ENCODE measurements at places on chromosomes 2 and 18.
A peak's percentile ranks its signal among the peaks of the same experiment; 100 is the strongest.

GRCh38 chr2:161414042-161415033 lies 1.8 kb upstream of the TBR1 start:
- DNase-seq = peak; percentile 17

GRCh38 chr2:3376821-3377220 lies 797 bp downstream of the EIPR1 start:
- no peak for DNase-seq

GRCh38 chr2:38512211-38512610 lies 90.5 kb downstream of the HNRNPLL start:
- DNase-seq = no peak

- peak; percentile 92 for DNase-seq
Observed at GRCh38 chr2:152432206-152432653, 97.3 kb downstream of the FMNL2 start.

GRCh38 chr2:88121678-88122077 lies 6.2 kb downstream of the FABP1 start:
- DNase-seq = no peak

- DNase-seq = peak; percentile 70
Observed at GRCh38 chr2:180523621-180524340, 456.6 kb upstream of the UBE2E3 start.

DNA sequence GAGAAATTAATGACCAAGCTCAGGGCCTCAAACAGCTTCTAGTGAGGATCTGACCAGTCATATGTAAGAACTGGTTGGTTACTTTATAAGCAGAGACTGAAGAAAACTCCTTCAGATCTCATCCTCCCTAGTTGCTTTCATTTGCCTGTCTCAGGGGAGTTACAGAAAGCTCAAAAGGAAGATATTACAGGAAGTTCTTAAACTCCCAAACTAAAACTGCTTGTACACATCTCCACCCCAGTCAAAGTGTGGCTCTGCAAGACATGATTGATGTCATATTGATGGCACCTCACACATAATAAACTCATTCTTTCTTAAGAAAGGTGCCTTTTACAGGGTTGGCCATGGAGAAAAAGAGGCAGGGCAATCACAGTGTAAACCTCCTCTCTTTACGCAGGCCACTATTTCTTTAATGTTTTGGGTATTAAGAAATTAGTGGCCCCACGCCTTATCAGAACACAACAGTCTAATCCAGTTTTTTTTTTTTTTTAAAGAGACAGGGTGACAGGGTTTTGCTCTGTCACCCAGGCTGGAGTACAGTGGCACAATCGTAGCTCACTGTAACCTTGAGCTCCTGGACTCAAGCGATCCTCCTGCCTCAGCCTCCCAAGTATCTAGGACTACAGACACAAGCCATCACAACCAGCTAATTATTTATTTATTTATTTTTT lies 62.6 kb upstream of the STK17B start:
- no peak for DNase-seq

DNA sequence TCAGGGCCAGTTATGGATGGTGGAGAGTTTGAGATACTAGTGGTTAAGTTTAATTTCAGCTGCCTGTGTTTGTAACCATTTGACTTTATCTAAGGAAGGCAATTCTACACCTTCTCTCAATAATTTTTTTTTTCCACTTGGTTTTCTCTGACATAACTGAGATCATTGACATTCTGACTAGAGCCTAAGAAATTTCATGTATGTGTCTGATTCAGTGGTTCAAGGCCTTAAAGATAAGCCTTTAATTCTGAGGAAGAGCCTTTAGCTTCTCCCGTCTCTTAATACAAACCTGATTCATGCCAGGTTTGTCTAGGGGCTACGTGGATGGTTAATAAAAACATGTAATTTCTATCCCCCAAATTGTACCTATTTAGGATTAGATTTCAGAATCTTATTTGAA lies 971.4 kb downstream of the DPP10 start:
- DNase-seq = no peak

Measured in mammary epithelial cell (primary cell).